ENCODE measurements at places on chromosomes 2 and 18. TPM values are rescaled to one million over a fixed set of nuclear protein-coding genes. Genes with fewer than 3 reads are reported as not detected.

DNA sequence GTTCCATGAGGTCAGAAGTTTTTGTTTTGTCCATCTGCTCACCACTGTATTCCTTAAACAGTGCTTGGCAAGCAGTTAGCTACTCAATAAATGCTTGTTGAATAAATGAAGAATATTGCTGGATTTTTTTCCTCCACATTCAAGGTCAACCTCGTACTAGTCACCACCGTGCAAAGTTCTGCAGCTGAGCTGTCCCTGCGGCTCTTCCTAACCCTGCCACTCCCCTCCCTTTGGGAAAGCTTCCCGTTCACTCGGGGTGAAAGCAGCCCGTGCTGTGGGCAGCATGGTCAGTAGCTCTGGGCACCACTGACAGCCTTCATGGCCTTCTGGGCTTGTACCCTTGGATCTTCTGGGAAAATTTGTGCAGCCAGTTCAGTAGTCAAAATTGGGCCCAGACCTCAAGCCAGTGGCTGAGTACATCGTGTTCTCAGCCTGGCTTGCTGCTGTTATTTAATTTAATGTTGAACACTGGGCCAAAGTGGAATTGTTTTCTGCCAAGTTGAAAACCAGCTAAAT lies 469.3 kb upstream of the RAB12 start:
- peaks cover 4% of the 10 kb centered on the region for H3K36me3 ChIP-seq
- DNase-seq: no peak
- H3K4me3 ChIP-seq: no peak overlapping the region
- no peaks in the 10 kb centered on the region for H3K27me3 ChIP-seq

DNA sequence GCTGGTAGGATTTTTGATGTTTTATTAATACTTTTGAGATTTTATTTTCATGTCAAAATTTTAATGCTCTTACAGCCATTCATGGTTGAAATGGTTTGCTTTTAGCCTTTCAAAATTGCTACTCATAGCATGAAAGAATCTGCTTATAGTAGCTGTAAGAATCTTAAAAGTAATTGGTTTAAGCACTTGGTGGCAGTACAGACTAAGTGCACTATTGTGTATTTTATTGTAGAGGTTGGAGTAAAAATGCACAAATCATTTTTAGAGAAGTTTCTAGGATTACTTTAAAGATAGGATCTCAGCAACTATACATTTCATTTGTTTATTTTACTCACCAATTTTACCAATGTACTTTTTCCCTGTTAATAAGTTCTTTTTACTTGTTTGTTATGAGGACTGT lies 205.8 kb downstream of the SPAG16 start:
- no peak overlapping the region for H3K27ac ChIP-seq
- H3K4me1 ChIP-seq: no peaks in the 10 kb centered on the region
- no peaks in the 10 kb centered on the region for H3K36me3 ChIP-seq
- H3K27me3 ChIP-seq: no peaks in the 10 kb centered on the region

DNA sequence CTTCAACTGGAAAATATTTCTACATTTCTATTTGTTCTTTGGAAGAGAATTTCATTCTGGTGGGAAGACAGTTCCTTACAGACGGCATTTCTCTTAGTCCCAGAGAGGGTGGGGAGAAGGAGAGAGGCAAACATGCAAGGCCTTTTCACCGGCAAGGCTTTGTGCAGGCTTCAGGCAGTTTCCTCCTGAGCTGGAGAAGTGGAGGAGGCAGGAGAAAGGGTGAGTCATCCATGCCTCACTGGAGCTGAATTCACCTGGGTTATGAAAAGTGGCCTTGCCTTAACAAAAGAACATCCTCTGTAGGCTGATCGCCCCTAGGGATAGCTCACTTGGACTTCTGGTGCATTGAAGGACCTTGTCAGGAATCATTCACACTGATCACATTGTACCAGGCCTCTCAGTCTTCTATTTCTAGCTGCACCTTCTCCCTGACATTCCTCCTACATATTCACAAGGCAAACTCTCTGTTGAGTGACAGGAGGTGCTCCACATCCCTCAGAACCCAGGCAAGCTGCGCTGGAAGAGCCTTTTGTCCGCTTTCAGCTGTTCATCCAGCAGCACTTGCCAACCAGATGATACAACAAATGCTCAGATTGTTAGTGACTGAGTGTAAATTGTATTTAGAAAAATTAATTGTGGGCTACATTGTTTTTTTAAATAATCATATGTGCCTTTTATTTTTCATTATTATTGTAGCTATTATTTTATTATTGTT lies 796.1 kb downstream of the DCDC2C start:
- no peaks in the 10 kb centered on the region for H3K27me3 ChIP-seq
- H3K4me3 ChIP-seq: no peak overlapping the region
- no peak overlapping the region for H3K27ac ChIP-seq
- H3K36me3 ChIP-seq: no peaks in the 10 kb centered on the region

- peaks cover 15% of the 10 kb centered on the region for H3K4me1 ChIP-seq
- peak overlapping the region; percentile 21 for H3K27ac ChIP-seq
- no peak for DNase-seq
- H3K36me3 ChIP-seq: peaks cover 4% of the 10 kb centered on the region
Observed at GRCh38 chr2:206442474-206442832, 879 bp upstream of the ADAM23 start.

- peaks cover 52% of the 10 kb centered on the region for H3K4me1 ChIP-seq
- H3K4me3 ChIP-seq: peak overlapping the region; percentile 94
- H3K36me3 ChIP-seq: no peaks in the 10 kb centered on the region
- no peaks in the 10 kb centered on the region for H3K27me3 ChIP-seq
Observed at GRCh38 chr2:46540496-46541331, 61.3 kb downstream of the TMEM247 start.

DNA sequence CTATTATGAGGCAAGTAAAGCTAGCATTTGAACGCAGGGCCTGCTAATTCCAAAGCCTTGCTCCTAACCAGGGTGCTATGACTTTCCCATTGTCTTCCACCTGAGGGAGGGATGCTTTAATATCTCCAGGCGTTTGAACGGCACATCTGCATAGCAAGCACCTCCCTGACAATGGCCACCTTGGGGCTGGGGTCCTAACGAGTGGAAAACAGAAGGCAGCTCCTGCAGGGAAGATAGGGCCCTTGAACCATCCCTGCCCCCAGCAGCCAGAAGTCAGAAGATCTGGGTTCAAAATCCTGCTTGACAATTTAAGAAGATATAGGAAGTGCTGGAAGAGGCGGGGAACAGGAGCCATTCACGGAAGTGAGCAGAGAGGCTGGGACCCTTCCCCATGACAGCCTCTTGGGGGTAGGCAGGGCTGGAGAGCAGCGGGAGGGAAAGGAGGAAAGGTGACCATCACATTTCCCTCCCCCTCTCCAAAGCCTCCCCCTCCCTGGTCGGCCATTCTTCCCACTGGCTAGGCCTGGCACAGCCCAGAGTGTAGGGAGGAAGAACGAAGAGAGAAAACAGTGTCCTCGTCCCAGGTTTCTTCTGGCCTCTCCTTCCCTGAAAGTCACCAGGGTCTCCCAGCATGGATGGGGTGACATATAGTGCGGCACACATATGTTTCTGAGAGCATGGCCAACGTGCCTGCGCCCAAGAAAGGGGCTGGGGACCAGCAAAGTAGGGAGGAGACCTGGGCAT lies 73.5 kb downstream of the EMX1 start:
- DNase-seq: no peak
- peaks cover 2% of the 10 kb centered on the region for H3K36me3 ChIP-seq
- no peak overlapping the region for H3K4me3 ChIP-seq

DNA sequence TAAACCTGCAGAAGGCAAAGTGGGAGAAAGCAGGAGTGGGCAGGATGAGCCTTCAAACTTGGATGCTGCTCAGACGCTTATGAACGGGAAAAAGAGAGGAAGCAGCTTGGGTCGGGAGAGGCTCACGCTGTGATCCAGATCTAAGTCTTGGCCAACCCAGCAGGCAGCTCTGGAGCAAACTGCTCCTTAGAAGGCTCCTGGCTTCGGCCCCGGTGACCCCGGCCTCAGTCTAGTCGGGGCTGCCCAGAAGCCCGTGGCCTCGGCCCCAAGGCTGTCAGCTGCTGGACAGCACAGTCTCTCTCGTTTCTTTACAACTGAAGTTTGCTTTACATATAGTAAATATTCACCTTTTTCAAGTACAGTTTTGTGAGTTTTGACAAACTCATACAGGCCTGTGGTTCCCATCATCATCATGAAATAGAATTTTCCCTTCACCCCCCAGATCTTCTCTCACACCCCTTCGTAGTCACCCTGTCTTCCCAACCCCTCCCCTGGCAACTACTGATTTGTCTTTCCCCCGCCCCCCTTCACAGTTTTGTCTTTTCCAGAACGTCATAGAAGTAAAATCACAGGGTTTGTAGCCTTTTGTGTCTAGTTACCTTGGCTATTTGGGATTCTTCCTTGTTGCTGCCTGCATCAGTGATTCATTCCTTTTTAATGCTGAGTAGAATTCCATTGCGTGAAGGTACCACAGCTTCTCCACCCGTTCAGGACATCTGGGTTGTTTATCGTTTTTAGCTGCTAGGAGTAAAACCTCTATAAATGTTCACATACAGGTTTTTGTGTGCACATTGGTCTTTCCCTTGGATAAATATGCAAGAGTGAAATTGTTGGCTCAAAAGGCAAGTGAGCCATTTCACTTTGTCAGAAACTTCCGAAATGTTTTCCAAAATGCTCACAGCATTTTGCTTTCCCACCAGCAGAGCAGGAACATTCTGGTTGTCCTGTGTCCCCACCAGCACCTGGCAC lies 35.1 kb downstream of the MYO7B start:
- DNase-seq: no peak
- no peak overlapping the region for H3K4me3 ChIP-seq
- peaks cover 33% of the 10 kb centered on the region for H3K27me3 ChIP-seq

- no peaks in the 10 kb centered on the region for H3K4me1 ChIP-seq
- H3K36me3 ChIP-seq: no peaks in the 10 kb centered on the region
- H3K27ac ChIP-seq: no peak overlapping the region
- DNase-seq: no peak
Observed at GRCh38 chr18:4721545-4721944, 266.4 kb upstream of the DLGAP1 start.

DNA sequence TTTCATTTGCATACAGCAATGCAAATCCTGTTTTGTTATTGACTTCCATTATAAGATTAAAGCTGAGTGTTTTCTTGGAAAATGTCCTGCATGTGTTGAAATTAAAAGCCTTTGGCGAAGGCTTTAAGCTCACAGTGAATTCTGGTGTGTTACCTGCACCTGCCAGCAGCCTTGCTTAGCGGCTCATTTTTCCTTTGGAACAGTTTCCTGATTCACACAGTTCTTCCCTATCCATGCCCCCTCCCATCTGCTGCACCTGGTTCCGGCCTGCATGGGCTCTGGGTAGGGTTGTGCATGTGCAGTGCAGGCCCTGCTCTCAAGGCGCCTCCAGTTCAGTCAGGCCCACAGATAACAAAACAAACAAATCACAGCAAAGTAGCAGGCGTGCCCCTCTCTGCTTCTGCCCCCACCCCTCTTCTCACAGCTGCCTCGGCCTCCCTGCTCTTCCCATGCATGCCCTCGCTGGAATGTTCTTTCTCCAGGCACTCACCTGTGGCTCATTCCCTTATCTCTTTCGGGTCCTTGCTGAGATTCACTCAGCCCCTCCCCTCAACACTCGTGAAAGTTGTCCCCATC lies 15.8 kb downstream of the MTCL1 start:
- H3K4me1 ChIP-seq: peaks cover 2% of the 10 kb centered on the region
- no peaks in the 10 kb centered on the region for H3K36me3 ChIP-seq
- H3K27me3 ChIP-seq: peaks cover 22% of the 10 kb centered on the region
- no peak overlapping the region for H3K4me3 ChIP-seq
- DNase-seq: no peak

GRCh38 chr2:7035884-7036283 lies 118.7 kb downstream of the RNF144A start:
- H3K27ac ChIP-seq: no peak overlapping the region
- H3K27me3 ChIP-seq: no peaks in the 10 kb centered on the region
- DNase-seq: no peak
- H3K4me3 ChIP-seq: no peak overlapping the region
- peaks cover 11% of the 10 kb centered on the region for H3K4me1 ChIP-seq

DNA sequence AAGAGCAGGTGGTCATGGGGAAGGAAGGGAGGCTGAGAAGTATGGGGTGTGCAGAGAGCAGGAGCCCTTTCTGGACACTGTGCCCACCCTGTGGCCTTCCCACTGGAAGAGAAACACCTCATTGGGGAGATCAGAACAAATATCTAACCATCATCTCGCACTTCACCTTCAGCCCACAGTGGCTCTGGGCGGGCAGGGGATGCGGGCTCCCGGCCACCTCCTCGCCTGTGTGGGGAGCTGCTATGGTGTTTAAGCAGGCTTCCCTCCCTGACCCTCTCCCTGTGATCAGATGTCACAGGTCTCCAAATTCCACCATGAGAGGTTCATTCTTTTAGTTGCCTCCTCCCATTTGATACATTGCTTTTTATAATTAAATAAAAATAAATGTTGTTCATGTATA lies 5.0 kb downstream of the FBLN7 start:
- H3K27me3 ChIP-seq: peaks cover 27% of the 10 kb centered on the region
- no peak for DNase-seq
- peaks cover 4% of the 10 kb centered on the region for H3K4me1 ChIP-seq
- H3K27ac ChIP-seq: no peak overlapping the region
- no peak overlapping the region for H3K4me3 ChIP-seq
- H3K36me3 ChIP-seq: peaks cover 2% of the 10 kb centered on the region

DNA sequence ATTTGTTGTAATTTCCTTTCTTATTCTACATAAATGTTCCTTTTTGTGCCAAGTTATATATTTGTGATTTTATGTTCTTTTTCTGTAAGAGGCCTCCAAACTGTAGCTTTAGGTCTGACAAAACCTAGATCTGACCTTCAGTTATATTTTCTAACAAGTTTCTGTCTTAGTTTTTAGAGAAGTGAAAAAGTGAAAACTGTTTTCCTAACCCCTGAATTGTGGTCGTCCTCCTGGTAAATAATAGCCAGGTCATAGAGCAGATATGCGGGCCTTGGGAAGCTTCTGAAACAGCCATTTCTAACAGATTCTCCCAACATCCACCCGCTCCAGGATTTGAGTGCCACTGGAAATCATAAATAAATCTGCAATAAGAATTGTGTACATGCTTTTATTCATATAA lies 398.4 kb upstream of the CWC22 start:
- no peak for DNase-seq
- H3K27ac ChIP-seq: no peak overlapping the region
- H3K4me1 ChIP-seq: no peaks in the 10 kb centered on the region

DNA sequence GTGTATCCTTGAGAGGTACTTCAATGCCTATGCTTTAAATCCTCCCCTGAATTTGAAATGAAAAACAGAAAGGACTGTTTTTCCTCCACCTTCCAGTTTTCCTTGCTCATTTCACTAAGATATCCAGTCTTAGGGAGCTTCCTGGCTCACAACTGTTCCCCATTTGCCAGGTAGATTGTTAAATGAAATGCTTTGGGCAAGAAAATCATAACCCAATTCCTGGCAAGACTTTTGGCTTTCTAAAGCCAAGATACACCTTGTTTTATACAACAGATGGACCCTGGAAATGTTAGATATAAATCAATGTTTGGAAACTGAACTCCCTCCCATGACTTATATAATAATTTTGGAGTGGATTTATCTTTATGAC lies 3.6 kb upstream of the CHMP3 start:
- H3K4me3 ChIP-seq: no peak overlapping the region
- peaks cover 14% of the 10 kb centered on the region for H3K4me1 ChIP-seq
- DNase-seq: no peak
- peaks cover 26% of the 10 kb centered on the region for H3K27me3 ChIP-seq
- peaks cover 2% of the 10 kb centered on the region for H3K36me3 ChIP-seq

GRCh38 chr2:45643543-45644542 lies 7.6 kb upstream of the PRKCE start:
- H3K4me1 ChIP-seq: peaks cover 15% of the 10 kb centered on the region
- H3K27me3 ChIP-seq: peaks cover 52% of the 10 kb centered on the region
- H3K27ac ChIP-seq: no peak overlapping the region
- peak overlapping the region; percentile 69 for H3K4me3 ChIP-seq
- H3K36me3 ChIP-seq: peaks cover 8% of the 10 kb centered on the region

Gene LYG2
- not detected for total RNA-seq

Gene AQP12B
- total RNA-seq: not detected

Gene EN1
- total RNA-seq: not detected

Gene SCN2A
- 0.07 TPM for total RNA-seq

Gene TFPI
- total RNA-seq: 0.32 TPM

Gene CHRND
- not detected for total RNA-seq

Gene VAPA
- total RNA-seq: 161 TPM

Measured in T-helper 17 cell (primary cell).